Activated CD8-positive, alpha-beta T cell treated with anti-CD3 and anti-CD28 coated beads, Interleukin-2, amount 10 ng/mL, durations not matched to agents 7 days and 5 days (primary cell): ENCODE measurements at places on chromosomes 4 and X.
A peak's percentile ranks its signal among the peaks of the same experiment; 100 is the strongest.

- peaks cover 5% of the 10 kb centered on the region for H3K36me3 ChIP-seq
- no peaks in the 10 kb centered on the region for H3K4me1 ChIP-seq
- H3K4me3 ChIP-seq: no peak overlapping the region
- no peaks in the 10 kb centered on the region for H3K27me3 ChIP-seq
Observed at GRCh38 chrX:78387364-78387763, 60.0 kb upstream of the CYSLTR1 start.

GRCh38 chrX:100948557-100948956 is 19.8 kb upstream of the XKRX start:
- H3K4me1 ChIP-seq: no peaks in the 10 kb centered on the region
- no peak for DNase-seq
- no peak overlapping the region for H3K27ac ChIP-seq
- H3K27me3 ChIP-seq: no peaks in the 10 kb centered on the region
- no peak overlapping the region for H3K4me3 ChIP-seq

DNA sequence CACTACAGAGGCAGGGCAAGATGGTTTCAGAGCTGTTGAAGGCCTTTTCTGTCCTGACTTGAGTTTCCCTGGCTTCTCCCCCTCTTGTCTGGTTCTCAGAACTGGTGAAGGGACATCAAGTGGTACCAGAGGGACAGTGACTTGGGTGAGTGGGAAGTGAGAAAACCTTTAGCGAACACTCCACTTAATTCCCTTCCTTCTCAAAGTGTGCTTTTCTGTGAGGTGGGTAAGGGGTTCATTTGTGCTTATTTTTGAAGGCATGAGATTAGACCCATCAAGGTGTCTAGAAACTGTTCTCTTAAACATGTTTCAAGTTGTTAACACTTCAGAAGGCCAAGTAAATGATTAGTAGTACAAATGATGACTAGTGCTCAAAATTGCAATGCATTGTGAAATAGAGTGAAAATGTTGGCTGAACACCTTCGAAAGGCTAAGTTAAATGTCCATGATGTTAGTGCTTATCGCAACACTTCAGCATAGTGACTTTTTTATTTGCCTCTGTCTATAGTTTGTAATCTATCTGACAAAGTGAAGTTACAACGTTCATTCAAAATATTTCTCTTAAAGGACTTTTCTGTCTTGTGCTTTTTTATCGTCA is 2.8 kb downstream of the AREG start:
- H3K27ac ChIP-seq: no peak overlapping the region
- peaks cover 12% of the 10 kb centered on the region for H3K4me1 ChIP-seq
- H3K4me3 ChIP-seq: no peak overlapping the region
- H3K36me3 ChIP-seq: no peaks in the 10 kb centered on the region
- no peak for DNase-seq
- peaks cover 3% of the 10 kb centered on the region for H3K27me3 ChIP-seq

DNA sequence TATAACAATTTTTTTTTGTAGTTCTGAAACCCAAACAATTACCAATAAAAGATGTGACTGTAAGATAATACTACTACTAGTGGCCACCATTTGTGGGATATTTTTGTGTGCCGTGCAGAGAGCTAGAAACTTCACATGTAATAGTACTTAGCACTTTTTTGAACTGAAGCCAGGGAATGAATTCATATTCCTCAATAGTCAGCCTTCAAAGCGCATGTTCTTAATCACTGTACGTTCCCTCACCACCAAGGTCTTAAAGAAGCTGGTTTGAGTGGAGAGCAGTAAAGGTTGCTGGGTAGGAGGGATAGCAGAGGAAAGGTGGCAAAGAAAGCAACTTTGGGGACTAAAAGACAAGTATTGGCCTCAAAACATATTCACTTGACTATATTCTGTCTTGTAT is 9.6 kb upstream of the RUFY3 start:
- DNase-seq: no peak
- no peaks in the 10 kb centered on the region for H3K27me3 ChIP-seq
- peaks cover 40% of the 10 kb centered on the region for H3K4me1 ChIP-seq
- H3K36me3 ChIP-seq: no peaks in the 10 kb centered on the region
- H3K4me3 ChIP-seq: no peak overlapping the region

DNA sequence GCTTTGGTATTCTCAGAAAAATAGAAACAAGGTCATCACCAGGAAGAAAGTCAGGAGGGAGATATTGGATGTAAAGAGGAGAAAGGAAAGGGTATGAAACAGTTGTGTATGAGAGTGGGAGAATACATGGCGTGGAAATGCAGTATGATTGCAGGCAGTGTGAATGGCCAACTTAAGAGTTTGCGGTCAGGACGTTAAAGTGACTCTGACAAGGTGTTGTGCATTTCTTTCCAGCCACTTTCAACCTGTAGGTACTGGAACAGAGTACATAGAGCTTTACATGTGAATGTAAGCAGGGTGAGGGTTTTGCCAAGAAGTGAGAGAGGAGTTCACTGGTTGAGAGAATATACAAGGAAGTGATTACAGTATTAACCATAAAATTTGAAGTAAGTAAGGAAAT is 15.7 kb downstream of the ATP10D start:
- H3K27ac ChIP-seq: no peak overlapping the region
- no peak overlapping the region for H3K4me3 ChIP-seq
- H3K36me3 ChIP-seq: no peaks in the 10 kb centered on the region

- H3K4me3 ChIP-seq: no peak overlapping the region
- no peak for DNase-seq
- peaks cover 64% of the 10 kb centered on the region for H3K36me3 ChIP-seq
Observed at GRCh38 chr4:184699941-184700340, 34.0 kb downstream of the CENPU start.

DNA sequence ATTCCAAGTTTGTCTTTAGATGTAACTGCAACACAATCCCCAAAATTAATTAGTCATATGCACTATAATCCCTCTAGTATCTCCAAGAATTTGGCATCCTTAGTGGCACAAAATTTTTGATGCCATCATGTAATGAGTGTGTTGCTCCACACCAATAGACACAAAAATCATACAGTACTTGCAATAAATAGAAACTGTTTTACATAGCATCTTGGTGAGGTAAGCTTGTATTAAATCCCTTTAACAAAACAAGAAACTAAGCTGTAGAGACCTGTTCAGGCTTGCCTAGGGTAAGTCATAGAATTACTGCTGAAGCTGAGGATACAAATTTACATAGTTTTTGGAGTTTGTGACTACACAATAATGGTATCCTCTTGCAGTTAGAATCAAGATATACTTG is 64.5 kb upstream of the PRSS12 start:
- H3K36me3 ChIP-seq: no peaks in the 10 kb centered on the region
- H3K4me3 ChIP-seq: no peak overlapping the region
- H3K4me1 ChIP-seq: no peaks in the 10 kb centered on the region
- H3K27ac ChIP-seq: no peak overlapping the region
- DNase-seq: no peak

- no peak for DNase-seq
- no peaks in the 10 kb centered on the region for H3K36me3 ChIP-seq
- H3K27me3 ChIP-seq: no peaks in the 10 kb centered on the region
- peaks cover 3% of the 10 kb centered on the region for H3K4me1 ChIP-seq
- H3K4me3 ChIP-seq: no peak overlapping the region
Observed at GRCh38 chrX:68978255-68978654, 149.4 kb downstream of the EFNB1 start.

- no peak overlapping the region for H3K27ac ChIP-seq
- no peaks in the 10 kb centered on the region for H3K36me3 ChIP-seq
- DNase-seq: no peak
Observed at GRCh38 chr4:8523766-8524165, 56.4 kb upstream of the GPR78 start.

DNA sequence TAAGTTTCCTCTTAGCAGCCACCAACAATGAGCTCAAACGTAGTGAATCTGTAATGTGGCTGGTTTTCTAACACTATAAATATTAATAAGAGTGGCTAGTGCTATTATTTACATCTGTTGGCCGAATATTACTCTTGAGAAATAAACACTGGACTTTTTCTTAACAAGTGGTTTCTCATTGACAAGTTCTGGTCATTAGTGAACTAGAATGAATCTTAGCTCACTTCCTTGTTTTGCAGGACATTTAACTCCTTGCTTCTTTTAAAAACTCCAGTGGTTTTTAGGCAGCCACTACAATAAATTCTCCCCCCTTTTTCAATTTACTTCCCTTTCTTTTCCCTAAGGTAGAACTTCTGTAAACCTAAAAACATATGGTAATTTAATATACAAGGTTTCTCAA is 177.2 kb downstream of the ARAP2 start:
- peaks cover 25% of the 10 kb centered on the region for H3K36me3 ChIP-seq
- H3K27me3 ChIP-seq: no peaks in the 10 kb centered on the region
- H3K4me1 ChIP-seq: no peaks in the 10 kb centered on the region
- DNase-seq: no peak
- no peak overlapping the region for H3K27ac ChIP-seq

- no peaks in the 10 kb centered on the region for H3K4me1 ChIP-seq
- no peak for DNase-seq
- no peak overlapping the region for H3K4me3 ChIP-seq
- H3K27ac ChIP-seq: no peak overlapping the region
- no peaks in the 10 kb centered on the region for H3K27me3 ChIP-seq
Observed at GRCh38 chr4:53191997-53192396, 173.9 kb downstream of the SCFD2 start.

DNA sequence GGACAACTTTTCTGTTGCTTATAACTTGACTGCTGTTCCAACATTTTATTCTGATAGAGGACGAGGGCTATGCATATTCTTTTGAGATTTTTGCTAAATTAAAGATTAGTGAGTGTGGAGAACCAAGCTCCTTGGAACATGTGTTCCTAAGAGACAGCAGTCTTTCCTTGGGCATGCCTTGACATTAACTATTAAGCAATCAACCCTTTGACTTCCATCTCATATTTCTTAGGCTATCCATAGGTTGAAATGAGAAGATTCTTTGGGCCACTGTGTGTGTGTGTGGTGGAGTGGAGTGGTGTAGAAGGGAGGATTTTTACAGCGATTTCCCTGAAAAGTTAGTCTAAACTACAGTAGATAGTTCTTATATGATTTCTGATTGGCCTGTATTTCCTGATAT is 127.4 kb upstream of the POF1B start:
- DNase-seq: no peak
- H3K27ac ChIP-seq: no peak overlapping the region
- H3K4me3 ChIP-seq: no peak overlapping the region
- no peaks in the 10 kb centered on the region for H3K27me3 ChIP-seq
- no peaks in the 10 kb centered on the region for H3K4me1 ChIP-seq

- no peak overlapping the region for H3K4me3 ChIP-seq
- H3K27me3 ChIP-seq: peaks cover 15% of the 10 kb centered on the region
- no peaks in the 10 kb centered on the region for H3K4me1 ChIP-seq
- DNase-seq: no peak
Observed at GRCh38 chr4:77501240-77501639, 104.4 kb upstream of the CXCL13 start.

- DNase-seq: no peak
- H3K4me1 ChIP-seq: peaks cover 20% of the 10 kb centered on the region
- peaks cover 35% of the 10 kb centered on the region for H3K36me3 ChIP-seq
- H3K27ac ChIP-seq: no peak overlapping the region
Observed at GRCh38 chr4:55864577-55865223, 11.3 kb downstream of the EXOC1 start.

- no peaks in the 10 kb centered on the region for H3K4me1 ChIP-seq
- no peak for DNase-seq
- H3K4me3 ChIP-seq: no peak overlapping the region
- no peaks in the 10 kb centered on the region for H3K36me3 ChIP-seq
- H3K27me3 ChIP-seq: no peaks in the 10 kb centered on the region
- no peak overlapping the region for H3K27ac ChIP-seq
Observed at GRCh38 chr4:134337574-134337973, 136.0 kb upstream of the PABPC4L start.

GRCh38 chr4:41399231-41399630 is 138.7 kb upstream of the LIMCH1 start:
- no peak for DNase-seq
- no peak overlapping the region for H3K4me3 ChIP-seq
- H3K36me3 ChIP-seq: no peaks in the 10 kb centered on the region
- H3K4me1 ChIP-seq: no peaks in the 10 kb centered on the region

DNA sequence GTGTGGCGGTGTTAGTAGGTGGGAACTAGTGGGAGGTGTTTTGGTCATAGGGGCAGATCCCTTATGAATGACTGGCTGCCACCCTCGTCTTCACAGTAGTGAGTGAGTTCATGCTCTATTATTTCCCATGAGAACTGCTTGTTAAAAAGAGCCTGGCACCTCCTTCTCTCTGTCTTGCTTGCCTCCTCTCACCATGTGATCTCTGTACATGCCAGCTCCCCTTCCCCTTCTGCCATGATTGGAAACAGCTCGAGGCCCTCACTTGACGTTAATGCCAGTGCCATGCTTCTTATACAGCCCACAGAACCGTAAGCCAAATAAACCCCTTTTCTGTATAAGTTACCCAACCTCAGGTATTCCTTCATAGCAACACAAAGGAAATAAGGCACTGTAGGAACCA is 21.7 kb downstream of the PNMA6F start:
- peaks cover 7% of the 10 kb centered on the region for H3K4me1 ChIP-seq
- no peaks in the 10 kb centered on the region for H3K36me3 ChIP-seq
- no peak overlapping the region for H3K4me3 ChIP-seq

- H3K36me3 ChIP-seq: peaks cover 29% of the 10 kb centered on the region
- no peak for DNase-seq
- H3K27ac ChIP-seq: peak overlapping the region; percentile 97
- peaks cover 37% of the 10 kb centered on the region for H3K4me1 ChIP-seq
- peak overlapping the region; percentile 83 for H3K4me3 ChIP-seq
Observed at GRCh38 chrX:48695534-48695896, 1.0 kb upstream of the SUV39H1 start.

DNA sequence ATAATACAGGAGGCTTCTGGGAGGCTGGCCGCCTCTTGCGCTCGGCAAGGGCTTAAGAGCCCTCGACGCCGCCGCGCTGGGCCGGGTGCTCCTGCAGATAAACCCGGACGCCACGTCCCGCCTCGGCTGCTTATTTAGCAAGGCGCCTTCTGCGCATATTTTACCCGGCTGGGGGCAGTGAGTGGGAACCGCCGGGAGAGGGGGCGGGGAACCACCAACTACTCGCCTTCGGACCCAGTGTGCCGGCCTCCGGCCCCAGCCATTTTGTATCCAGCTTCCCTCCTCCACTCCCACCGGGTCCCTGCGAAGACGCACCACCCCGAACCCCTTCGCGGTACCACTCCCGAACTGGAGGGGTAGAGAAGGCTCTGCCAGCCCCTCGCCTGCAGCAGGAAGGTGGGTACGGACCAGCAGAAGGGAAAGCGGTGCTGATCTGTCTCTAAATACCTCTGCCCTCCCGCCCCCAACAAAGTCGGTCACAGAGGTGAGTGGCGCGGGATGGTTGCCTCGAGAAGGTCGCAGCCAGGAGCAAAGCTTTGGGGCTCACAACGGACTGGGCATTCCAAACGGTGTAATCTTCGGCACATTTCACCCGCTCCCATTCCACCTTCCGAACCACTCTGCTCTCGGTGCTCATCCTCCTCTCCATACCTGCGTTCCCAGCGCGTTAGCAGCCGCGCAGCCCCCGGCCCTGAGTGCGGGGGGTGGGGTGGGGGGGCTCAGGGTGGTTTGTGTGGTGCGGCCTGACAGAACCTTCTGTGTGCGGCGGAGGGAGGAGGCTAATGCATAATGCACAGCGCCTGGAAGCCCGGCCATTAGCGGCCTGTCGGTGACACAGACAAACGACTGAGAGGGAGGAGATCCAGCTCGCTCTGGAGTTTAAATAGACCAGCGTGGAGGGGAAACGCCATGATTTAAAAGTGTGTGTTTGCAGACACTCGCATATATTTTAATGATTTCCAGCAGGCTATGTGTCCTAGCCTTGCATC is 4.9 kb upstream of the BCOR start:
- no peak overlapping the region for H3K4me3 ChIP-seq
- no peaks in the 10 kb centered on the region for H3K36me3 ChIP-seq
- no peak for DNase-seq
- no peaks in the 10 kb centered on the region for H3K27me3 ChIP-seq
- peaks cover 21% of the 10 kb centered on the region for H3K4me1 ChIP-seq
